Glutamatergic neuron (in vitro differentiated cells): ENCODE measurements at places on chromosomes 12 and 14. TPM values are rescaled to one million over a fixed set of nuclear protein-coding genes. Genes with fewer than 3 reads are reported as not detected.

The RASSF3 gene
- total RNA-seq = 28.2 TPM

The RNF212B gene
- total RNA-seq = not detected

The OAS2 gene
- not detected for total RNA-seq

The POTEG gene
- not detected for total RNA-seq

DNA sequence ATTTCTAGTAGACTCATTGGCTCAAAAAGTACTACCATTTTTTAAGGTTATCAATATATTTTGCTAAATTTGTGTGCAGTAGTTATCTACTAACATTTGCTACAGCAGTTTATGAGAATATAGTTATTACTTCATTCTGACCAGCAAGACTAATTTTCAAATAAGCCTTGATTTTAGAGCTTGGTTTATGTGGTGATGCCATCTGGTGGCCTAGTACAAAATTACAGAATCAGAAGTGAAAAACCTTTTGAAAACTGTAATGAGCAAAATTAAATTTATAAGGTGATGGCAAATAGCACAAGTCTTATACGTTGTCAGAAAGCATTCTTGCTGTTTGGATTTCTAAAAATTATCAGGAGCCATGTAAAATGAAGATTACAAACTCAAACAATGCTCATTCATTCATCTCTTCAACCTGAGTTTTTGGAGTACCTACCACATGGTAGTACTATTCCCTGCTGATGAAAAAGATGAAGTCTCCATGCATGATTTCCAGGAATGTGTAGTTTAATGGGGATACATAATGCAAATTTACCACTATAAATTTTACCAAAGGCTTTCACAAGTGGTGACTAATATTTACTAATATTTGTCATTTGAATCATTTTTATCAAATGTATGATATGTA is 51.0 kb downstream of the MAGOHB start:
- no peak for DNase-seq

DNA sequence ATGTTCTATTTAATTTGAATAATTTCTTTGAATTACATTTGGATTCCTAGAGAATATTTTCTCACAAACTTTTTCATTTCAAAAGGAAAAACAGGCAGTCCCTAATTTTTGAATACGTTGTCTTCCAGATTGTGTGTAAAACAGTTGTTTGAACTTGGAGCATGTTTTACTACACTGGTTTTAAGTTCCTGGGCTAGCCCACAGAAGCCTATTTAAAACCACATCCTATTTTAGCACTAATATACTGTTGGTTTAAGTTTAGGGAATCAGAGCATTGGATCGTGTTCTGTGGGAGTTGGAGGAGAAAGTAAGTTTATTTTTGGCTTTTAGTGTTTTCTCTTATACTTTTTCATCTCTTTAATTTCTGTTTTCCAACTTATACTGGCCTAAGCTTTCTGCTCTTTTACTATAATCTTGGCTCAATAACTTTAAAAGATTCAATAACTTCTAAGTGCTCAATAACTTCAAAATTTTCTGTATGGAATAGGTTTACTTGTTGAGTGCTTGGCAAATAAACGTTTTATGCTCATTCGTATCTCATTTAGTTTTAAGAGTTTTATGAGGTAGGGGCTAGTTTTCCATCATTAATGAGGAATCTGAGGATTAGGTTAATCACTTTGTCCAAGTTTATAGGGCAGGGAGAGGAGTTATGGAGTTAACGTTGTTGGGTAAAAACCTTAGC is 14.9 kb downstream of the LEMD3 start:
- DNase-seq = no peak

DNA sequence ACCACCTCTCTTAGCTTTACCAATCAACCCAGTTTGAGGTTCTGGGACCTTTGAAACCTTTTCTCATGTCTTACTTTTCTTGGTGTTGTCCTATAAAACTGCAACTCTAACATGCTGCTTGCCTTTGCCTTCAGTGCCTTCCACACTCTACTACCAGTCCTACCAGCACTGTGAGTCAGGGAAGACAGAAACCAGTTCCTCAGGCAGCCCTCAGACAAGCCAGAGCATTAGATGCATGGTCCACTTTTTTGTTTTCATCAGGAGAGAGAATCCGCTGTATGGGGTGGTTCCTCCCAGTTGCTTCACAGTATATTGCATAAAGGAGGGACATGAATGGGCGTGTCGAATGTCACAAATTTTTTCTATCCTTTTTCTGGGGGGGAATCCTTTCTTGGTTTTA is 17.3 kb upstream of the KLRB1 start:
- DNase-seq = no peak

- no peak for DNase-seq
Measured at GRCh38 chr12:94813314-94813713, 163.0 kb upstream of the TMCC3 start.

- no peak for DNase-seq
Measured at GRCh38 chr14:38143170-38143569, 64.5 kb upstream of the SSTR1 start.

- DNase-seq = no peak
Measured at GRCh38 chr12:90099288-90099687, 390.6 kb upstream of the ATP2B1 start.
